HuH-7.5 (cell line): ENCODE measurements at places on chromosomes 6 and 20.

DNA sequence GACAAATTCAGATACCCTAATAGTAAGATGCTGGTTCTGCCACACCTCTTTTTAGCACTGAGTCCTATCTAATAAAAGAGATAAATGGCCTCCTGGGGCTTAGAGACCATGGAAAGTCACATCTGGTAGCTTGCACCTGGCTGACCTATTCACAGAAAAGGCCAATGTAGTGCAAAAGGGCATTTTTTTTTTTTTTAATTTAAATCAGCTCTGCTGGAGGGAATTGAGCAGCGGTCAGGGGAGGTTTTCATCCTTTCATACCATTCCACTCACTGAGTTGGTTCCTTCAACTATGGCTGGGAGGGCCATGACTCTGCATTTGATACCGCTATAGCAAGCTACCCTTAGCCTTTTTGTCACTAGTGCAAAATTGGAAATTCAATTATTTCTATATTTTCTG lies 20.1 kb upstream of the HS3ST5 start:
- DNase-seq = no peak

DNA sequence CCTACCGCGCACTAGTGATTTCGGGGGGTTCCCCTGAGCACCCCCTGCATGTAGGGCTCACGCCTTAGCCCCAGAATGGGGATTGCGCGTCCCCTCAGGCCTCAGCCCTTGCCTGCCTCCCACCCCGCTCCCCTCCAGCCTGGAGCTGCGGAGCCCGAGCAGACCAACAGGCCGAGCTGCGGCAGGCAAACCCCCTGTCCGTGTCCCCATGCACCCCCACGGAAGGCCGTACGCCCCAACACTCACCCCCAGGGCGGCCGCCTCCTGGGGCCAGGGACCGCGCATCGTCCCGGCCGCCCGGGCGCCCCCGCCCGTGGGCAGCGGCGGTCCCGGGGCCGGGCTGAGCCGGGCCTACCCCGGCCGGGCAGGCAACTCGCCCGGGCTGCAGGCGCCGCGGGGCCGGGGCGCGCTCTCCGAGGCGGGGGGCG lies 1.2 kb upstream of the KCNB1 start:
- no peak for DNase-seq

DNA sequence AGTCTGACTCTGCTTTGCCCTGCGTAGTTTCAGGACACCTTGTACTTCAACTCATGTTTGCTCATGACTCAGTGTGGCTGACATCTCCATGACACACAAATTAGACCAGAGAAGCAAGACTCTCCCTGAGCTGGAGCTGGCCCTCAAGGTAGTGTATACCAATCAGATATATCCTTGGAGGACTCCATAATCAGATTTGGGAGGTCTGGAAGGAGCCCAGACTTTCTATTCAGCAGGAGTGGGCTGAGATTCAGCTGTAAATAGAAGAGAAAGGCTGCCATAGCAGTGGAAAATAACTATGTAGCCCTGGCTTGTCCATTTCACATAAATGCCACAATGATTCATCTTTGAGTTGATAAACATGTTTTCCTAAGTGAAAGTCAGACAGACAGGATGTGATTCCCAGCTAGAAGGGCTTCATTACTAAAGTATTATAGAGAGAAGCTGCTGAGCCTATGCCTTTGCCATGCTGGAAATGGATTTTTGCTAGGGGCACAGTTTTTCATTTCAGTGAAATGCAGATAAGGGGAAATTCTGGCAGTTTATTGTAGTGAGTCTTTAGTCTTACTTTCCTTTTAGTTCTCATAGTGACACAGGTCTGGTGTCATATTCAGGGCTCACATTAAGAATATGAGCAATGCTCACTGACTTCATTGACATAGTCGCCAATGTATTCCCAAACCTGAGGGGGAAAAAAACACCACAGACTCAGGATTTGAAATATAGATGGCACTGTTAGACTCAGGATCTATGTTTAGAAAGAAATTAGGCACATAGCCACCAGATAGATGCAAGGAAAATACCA lies 95.3 kb downstream of the CLVS2 start:
- no peak for DNase-seq

GRCh38 chr20:32064667-32065066 lies 12.6 kb downstream of the HCK start:
- DNase-seq = no peak

DNA sequence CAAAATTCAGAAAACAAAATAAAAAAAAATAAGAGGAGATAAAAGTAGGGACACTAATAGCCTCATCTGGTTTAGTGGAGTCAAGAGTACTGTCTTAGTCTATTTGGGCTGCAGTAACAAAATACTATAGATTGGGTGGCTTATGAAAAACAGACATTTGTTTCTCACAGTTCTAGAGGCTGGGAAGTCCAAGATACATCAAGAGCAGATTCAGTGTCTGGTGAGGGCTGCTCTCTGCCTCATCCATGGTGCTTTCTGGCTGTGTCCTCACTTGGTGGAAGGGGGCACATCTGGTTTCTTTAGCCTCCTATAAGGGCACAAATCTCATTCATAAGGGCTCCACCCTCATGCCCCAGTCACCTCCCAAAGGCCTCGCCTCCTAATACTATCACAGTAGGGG lies 26.0 kb downstream of the NRSN1 start:
- no peak for DNase-seq

GRCh38 chr6:108437821-108438220 lies 122.9 kb upstream of the FOXO3 start:
- DNase-seq = no peak

- DNase-seq = no peak
Observed at GRCh38 chr6:49935387-49935786, 28.6 kb downstream of the DEFB114 start.

GRCh38 chr20:3896302-3896701 lies 7.1 kb downstream of the PANK2 start:
- DNase-seq = no peak

DNA sequence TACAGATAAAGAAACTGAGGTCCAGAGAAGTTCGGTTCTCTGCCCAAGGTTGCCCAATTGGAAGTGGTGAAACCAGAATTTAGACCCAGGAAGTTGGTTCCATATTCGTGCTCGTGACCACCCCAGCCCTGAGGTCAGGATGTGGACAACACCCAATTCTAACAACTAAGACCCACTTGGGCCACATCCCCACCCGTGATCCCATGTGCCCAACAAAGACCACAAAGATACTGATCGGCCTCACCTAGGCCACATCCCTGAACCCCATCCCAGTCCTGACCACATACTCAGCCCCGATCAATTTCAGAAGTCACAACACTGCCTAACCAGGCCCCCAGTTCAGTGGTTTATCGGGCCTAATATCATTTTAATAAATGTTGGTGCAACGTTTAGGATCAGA lies 138.4 kb downstream of the PREX1 start:
- DNase-seq = no peak
